ENCODE measurements at places on chromosomes 3 and 15. TPM values are rescaled to one million over a fixed set of nuclear protein-coding genes. Genes with fewer than 3 reads are reported as not detected.
A peak's percentile ranks its signal among the peaks of the same experiment; 100 is the strongest.

DNA sequence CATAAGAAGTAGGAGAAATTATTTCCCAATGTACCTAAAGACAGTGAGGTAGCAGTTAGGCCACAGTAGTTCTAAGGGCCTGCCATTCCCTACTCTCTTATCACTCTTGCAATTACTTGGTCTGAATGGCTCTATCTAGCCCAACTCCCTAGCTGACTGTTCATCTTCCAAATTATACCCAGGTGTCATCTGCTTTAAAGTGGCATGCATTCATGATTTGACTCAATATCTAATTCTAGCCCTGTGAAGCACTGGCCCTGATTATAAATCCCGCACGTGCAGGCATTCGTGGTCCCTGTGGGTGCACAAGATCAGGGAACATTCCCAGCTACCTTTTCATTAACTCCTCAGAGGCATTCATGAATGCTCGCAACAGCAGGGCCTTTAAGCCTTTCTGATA is 43.1 kb upstream of the ZNF774 start:
- H3K4me3 ChIP-seq = no peak overlapping the region
- H3K4me1 ChIP-seq = no peaks in the 10 kb centered on the region
- DNase-seq = no peak
- no peaks in the 10 kb centered on the region for H3K27me3 ChIP-seq

The CIDEC gene
- total RNA-seq = not detected

The SLC24A5 gene
- not detected for total RNA-seq

- H3K4me3 ChIP-seq = no peak overlapping the region
- no peak overlapping the region for H3K27ac ChIP-seq
- no peaks in the 10 kb centered on the region for H3K27me3 ChIP-seq
- DNase-seq = no peak
Observed at GRCh38 chr3:153714016-153714415, 407.2 kb upstream of the ARHGEF26 start.

GRCh38 chr15:69482686-69483256 is 30.2 kb downstream of the RPLP1 start:
- H3K27me3 ChIP-seq = peaks cover 26% of the 10 kb centered on the region
- DNase-seq = no peak
- H3K4me1 ChIP-seq = no peaks in the 10 kb centered on the region
- no peak overlapping the region for H3K27ac ChIP-seq
- H3K4me3 ChIP-seq = no peak overlapping the region

The OSTN gene
- under 0.01 TPM for total RNA-seq

- H3K36me3 ChIP-seq = no peaks in the 10 kb centered on the region
- peak; percentile 99 for DNase-seq
- H3K4me3 ChIP-seq = no peak overlapping the region
- H3K27me3 ChIP-seq = no peaks in the 10 kb centered on the region
- H3K4me1 ChIP-seq = peaks cover 41% of the 10 kb centered on the region
Observed at GRCh38 chr15:74179101-74179841, 5.8 kb downstream of the ISLR start.

The EPB42 gene
- not detected for total RNA-seq

The AP3B2 gene
- total RNA-seq = 0.36 TPM

DNA sequence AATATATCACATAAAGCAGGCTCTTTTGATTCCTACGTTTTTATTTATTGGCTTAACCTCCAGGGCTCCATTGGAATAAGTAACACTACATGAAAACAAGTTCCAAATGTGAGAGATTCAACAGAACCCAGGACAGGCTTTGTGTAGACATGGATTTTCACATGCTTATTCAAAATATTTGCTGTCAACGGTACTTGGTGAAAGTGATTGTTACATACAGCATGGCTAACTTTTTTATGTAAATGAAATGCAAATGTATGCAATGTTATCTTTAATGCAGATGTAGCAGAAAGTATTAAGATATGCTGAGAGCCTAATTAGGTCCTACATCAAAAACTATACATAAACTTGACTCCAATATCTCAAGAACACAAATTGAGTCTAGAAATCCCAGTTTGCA is 212.0 kb downstream of the RORA start:
- H3K27me3 ChIP-seq = no peaks in the 10 kb centered on the region
- no peaks in the 10 kb centered on the region for H3K4me1 ChIP-seq
- no peaks in the 10 kb centered on the region for H3K36me3 ChIP-seq
- no peak for DNase-seq

- H3K27me3 ChIP-seq = peaks cover 3% of the 10 kb centered on the region
- H3K36me3 ChIP-seq = no peaks in the 10 kb centered on the region
- no peak overlapping the region for H3K27ac ChIP-seq
- no peaks in the 10 kb centered on the region for H3K4me1 ChIP-seq
Observed at GRCh38 chr3:172855037-172855436, 104.5 kb downstream of the ECT2 start.

The ITIH1 gene
- total RNA-seq = not detected

DNA sequence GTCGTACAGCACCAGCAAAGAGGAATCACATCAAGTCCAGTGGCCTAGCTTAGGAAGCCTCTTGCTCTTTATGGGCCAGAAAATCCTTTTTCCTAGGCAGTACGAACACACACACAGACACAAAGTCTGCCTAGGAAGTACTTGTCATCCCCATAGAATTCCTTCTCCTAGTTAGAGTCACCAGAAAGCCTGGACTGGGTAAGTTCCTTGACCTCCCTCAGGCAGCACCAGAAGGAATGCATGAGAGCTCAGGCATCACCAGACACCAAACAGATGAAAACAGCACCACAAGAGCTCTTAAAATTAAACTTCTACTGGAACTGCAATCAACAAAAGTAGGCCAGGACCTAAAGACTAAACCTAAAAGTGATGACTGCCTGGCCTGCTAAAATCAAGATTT is 192.9 kb upstream of the CCDC54 start:
- H3K4me3 ChIP-seq = no peak overlapping the region
- H3K4me1 ChIP-seq = no peaks in the 10 kb centered on the region
- no peak for DNase-seq

The MEIS2 gene
- 17.7 TPM for total RNA-seq

- no peak for DNase-seq
- H3K27me3 ChIP-seq = no peaks in the 10 kb centered on the region
- no peaks in the 10 kb centered on the region for H3K36me3 ChIP-seq
- no peak overlapping the region for H3K27ac ChIP-seq
- H3K4me1 ChIP-seq = peaks cover 3% of the 10 kb centered on the region
- H3K4me3 ChIP-seq = no peak overlapping the region
Observed at GRCh38 chr3:120304616-120305015, 19.6 kb upstream of the GPR156 start.

DNA sequence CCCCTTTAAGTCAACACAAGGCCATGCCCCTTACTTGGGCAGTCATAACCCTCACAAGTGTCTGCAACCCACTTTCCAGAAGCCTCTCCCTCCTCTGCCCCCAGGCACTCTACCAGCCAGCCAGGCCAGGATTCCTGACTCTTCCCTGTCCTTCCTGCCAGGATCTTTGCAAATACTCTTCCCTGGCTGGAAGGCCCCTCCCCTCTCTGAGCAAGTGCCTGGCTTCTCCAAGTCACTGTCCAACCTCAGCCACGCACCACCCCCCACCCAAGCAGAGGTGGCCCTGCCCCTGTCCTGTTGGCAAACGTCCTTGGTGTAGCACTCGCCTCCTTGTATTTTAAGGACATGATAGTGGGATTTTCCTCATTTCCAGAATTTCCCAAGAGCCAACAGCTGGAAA is 54.7 kb upstream of the USP3 start:
- H3K27me3 ChIP-seq = no peaks in the 10 kb centered on the region
- no peaks in the 10 kb centered on the region for H3K36me3 ChIP-seq
- peak; percentile 55 for DNase-seq
- H3K4me3 ChIP-seq = no peak overlapping the region
- no peaks in the 10 kb centered on the region for H3K4me1 ChIP-seq
- H3K27ac ChIP-seq = no peak overlapping the region

All from osteoblast (primary cell).